ENCODE measurements at places on chromosomes 5 and 9.

- DNase-seq: no peak
These were observed 22.4 kb upstream of the CORO2A start for GRCh38 chr9:98214811-98215210.

DNA sequence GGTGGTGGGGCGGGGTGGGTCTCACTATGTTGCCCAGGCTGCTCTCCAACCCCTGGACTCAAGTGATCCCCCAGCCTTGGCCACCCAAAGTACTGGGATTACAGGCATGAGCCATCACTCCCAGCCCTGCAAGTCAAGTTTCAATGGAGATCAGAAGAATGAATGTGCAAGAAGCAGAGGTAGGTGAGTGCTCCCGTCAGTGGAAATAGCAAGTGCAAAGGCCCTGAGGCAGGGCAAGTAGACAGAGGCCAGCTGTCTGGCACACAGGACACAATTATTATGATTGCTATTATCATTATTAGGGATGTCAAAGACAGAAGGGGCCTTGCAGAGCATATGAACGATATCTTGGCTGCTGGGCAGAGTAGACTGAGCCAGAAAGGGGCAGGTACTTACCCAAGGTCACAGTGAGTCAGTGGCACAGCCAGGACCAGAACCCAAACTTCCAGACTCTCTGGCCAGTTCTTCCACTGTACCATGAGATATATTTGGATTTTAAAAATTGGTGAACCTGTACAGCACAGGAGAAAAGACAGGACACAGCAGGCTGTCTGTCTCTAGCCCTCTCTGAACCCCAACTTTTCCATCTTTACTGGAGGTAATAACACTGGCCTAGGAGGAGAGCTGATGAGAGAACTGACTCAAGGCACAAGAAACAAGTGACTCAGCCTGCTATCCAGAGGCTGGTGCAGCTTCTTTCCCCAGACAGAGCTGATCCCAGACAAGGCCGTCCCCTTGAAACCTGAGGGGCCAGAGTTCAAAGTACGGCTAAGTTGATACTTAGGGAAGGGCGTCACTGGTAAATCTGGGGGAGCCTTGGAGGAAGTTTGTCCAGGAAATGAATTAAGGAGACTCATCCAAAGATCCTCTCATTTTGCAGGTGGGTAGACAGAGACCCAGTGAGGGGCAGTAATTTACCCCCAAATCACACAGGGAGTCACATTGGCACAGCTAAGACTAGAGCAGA is 1.4 kb downstream of the HDHD3 start:
- DNase-seq: no peak

DNA sequence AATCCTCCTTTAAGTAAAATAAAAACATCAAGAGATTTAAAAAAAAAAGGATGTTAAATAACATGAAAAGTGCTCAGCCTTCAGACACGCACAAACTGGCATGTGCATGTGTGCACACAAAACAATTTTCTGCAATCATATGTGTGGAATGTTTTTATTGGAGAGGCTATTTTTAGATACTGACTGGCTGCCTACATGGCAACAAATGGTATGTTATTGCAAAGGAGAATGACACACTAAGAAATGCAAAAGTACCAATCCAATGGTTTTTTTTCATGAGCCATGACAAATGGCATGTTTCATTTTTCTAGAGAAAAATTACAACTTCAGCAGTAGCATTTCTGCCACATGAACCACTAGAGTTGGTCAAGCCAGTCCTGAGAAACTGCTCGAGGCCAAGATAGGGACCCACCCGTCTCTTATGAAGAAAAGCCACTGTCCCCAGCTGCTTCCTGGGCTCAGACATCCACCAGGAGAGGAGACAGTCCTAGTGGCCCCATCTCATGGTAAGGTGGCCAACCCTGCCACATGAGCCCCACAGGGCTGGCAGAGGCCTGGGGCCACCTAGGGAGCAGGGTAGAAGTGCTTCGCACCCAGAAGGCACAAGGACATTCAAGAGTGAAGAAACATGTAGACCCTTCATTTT is 116.4 kb downstream of the MYO10 start:
- DNase-seq: no peak

DNA sequence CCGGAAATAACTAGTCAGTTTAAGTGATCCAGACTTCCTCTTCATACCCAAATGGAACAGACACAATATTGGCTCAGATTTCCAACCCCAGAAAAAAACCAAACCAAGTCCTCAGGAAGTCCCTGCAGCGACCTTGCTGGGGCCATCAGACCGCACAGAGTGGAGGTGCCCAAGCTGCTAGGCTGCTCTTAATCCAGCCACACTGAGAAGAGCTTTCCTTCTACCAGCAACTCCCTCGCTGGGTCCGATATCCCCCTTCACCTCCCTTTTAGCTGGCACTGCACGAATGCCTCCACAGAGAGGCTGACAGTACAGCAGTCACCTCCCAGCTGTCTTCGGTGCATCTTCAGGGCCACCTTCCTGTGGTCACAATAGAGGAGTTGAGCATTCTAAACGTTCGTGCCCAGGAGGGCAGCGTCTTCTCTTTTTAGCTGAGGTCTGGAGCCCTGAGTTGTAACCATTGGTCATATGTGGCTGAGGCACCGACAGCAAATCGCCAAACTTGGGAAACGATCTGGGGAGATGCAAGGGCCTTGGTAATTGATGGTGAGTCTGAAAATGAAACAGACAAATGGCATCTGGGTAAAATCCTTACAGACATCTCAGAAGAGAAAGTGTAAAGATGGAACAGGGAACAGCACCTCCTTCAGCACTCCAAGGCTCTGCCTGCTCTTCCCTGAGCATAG is 5.7 kb downstream of the NAIF1 start:
- no peak for DNase-seq

- no peak for DNase-seq
These were observed 216.2 kb downstream of the MED10 start for GRCh38 chr5:6162175-6162574.
